ENCODE measurements at places on chromosomes 2 and 18. TPM values are rescaled to one million over a fixed set of nuclear protein-coding genes. Genes with fewer than 3 reads are reported as not detected.

GRCh38 chr2:38723173-38723572 is 28.0 kb downstream of the SRSF7 start:
- no peaks in the 10 kb centered on the region for H3K27me3 ChIP-seq
- peaks cover 11% of the 10 kb centered on the region for H3K4me1 ChIP-seq
- H3K4me3 ChIP-seq: no peak overlapping the region

DNA sequence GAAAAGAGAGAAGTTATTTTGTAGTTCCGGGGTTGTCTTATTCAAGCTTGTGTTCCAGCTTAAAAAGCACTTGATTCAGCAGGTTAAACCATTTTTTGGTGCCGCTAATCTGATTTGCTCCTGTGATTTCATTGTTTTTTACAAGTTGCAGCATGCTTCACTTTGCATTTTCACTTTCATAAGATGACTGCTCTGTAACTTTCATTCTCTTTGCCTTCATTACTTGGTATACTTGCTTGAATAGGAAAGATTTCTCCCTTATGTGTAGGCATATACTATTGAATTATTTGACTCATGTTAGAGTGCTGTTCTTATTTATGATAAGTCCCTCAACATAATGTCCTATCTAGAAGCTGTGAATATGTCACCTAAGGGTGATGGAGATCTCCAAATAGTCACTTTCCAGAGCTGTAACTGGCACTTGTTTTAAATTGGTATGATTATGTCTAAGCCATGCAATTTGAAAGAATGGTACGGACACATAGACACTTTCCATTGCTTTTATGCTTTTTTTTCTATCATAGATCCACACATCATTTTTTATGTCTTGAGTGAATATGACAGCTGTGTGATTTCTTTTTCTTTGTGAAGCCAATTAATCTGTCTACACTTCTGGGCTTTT is 254.5 kb downstream of the DSEL start:
- no peaks in the 10 kb centered on the region for H3K4me1 ChIP-seq
- no peaks in the 10 kb centered on the region for H3K27me3 ChIP-seq

DNA sequence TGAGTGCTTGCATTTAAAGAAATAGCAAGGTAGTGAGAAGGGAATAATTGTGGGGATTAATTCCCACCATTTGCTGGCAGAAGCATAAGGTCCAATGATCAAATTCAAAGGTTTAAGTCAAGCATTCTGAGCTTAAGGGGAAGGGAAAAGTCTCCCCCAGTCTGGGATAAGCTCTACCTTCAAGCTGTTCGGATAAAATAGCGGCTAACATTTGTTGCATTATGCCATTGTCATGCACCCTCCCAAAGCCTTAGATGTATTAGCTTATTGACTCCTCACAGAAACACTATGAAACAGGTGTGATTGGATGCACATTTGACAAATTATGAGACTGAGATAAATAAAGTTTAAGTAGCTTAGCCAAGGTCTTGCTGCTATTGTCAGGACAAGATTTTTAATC is 52.2 kb upstream of the TGIF1 start:
- H3K36me3 ChIP-seq: no peaks in the 10 kb centered on the region
- no peaks in the 10 kb centered on the region for H3K27me3 ChIP-seq
- H3K4me1 ChIP-seq: peaks cover 33% of the 10 kb centered on the region
- DNase-seq: no peak
- no peak overlapping the region for H3K27ac ChIP-seq

- no peaks in the 10 kb centered on the region for H3K27me3 ChIP-seq
- peaks cover 30% of the 10 kb centered on the region for H3K4me1 ChIP-seq
- no peaks in the 10 kb centered on the region for H3K36me3 ChIP-seq
- no peak for DNase-seq
These were observed 8.8 kb downstream of the RAB1A start for GRCh38 chr2:65120990-65121693.

- no peak overlapping the region for H3K4me3 ChIP-seq
- no peak overlapping the region for H3K27ac ChIP-seq
- H3K36me3 ChIP-seq: peaks cover 44% of the 10 kb centered on the region
- peaks cover 12% of the 10 kb centered on the region for H3K4me1 ChIP-seq
- no peak for DNase-seq
These were observed 59.1 kb downstream of the MBP start for GRCh38 chr18:77073336-77074093.

DNA sequence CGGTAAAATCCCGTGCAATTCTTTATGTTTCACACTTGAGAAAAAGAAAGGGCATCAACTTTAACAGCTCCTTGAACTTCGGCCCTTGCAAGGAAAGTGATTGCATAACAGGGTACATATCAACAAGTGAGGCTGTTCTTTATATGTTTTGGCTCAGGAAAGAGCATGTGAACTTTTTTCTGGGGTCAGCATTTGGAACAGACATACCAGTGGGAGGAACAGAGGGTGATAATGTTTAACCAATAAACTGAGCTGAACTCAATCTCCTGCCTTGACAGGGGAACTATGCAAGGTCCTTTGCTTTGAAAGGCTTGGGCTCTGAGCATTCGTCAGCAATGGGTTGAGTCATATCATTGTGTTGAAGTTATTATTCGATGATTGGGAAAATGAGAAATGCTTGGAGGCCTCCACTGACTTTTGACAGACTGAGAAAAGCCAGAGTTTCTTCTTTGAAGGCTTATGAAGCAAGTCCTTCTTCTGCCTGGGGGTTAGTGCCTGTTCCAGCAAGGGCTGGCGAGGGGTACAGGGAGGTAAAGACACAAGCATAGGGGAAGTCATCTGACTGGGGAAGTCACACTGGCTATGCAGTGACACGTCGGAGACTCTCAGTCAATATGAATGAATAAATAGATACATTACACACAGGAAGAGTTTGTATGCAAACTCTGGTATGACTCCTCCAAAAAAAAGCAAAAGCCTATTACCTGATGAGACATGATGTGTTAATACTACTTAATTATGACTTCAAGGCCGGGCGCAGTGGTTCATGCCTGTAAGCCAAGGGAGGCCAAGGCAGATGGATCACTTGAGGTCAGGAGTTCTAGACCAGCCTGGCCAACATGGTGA is 57.2 kb downstream of the CYB5A start:
- no peaks in the 10 kb centered on the region for H3K36me3 ChIP-seq
- H3K27me3 ChIP-seq: no peaks in the 10 kb centered on the region
- no peak for DNase-seq
- no peak overlapping the region for H3K4me3 ChIP-seq
- H3K27ac ChIP-seq: no peak overlapping the region

DNA sequence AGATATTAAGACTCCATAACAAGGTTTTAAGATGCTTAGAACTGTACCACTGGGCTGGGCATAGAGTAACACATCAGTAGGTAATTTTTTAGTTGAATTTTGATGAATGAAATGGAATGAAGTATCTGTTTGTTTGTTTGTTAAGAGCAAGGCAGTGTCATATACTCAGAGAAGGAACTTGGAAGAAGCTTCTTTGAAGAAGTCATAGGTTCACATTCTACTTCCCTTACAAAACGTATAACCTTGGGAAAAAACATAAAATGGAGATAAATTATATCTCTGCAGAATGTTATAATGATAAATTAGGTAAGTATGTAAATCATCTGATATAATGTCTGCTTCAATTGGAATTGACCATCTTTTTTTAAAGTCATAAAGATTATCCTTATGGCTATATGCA is 122.1 kb upstream of the SLC39A10 start:
- H3K27me3 ChIP-seq: no peaks in the 10 kb centered on the region
- no peaks in the 10 kb centered on the region for H3K36me3 ChIP-seq
- peak overlapping the region; percentile 83 for H3K27ac ChIP-seq

- H3K4me1 ChIP-seq: no peaks in the 10 kb centered on the region
- DNase-seq: no peak
- H3K27me3 ChIP-seq: no peaks in the 10 kb centered on the region
- H3K27ac ChIP-seq: no peak overlapping the region
- no peaks in the 10 kb centered on the region for H3K36me3 ChIP-seq
These were observed 7.3 kb downstream of the PLA2R1 start for GRCh38 chr2:160054984-160055725.

DNA sequence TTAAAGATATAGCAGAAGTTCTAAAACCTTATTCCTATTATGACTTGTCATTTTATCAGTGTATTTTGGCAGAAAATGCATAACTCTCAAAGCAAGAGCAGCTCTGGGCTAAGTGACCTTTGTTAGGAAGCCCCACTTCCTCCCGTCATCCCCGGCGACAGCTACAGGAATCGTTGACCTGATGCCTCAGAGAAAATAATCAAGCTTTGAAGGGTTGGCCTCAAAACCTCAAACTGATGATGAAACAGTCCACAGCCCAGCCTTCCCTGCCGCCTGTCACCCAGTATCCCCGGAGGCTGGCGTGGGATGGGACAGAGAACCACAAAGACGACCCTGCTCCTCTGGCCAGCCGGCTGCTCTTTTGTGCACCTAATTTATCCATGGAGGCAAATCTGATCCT is 65.3 kb downstream of the KCNF1 start:
- H3K4me1 ChIP-seq: no peaks in the 10 kb centered on the region
- no peaks in the 10 kb centered on the region for H3K36me3 ChIP-seq
- no peaks in the 10 kb centered on the region for H3K27me3 ChIP-seq
- DNase-seq: no peak
- no peak overlapping the region for H3K4me3 ChIP-seq

DNA sequence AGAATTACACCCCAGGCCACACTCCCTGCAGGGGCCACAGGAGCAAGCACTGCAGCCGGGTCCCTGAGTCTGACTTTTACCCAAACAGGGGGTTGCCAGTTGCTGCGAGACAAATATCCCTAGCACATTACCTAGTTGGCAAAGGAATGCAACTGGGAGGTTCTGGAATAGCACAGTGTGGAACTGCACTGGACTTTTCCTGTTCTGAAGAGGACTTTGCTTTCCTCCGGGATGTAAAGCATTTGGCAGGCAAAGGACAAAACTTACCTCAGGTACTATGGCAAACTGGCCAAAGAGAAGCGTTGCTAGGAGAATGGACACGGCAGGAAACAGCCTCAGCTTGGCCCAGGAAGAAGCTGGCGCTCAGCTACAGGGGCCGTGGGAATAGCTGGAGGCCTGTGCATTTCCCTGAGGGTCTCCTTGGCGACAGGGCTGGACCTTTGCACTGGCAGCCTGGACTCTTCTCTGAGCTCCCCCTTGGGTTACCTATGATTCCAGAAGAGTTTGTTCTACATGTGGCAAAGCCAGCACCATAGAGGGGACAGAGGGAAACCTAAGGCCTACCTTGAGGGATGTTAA is 45.0 kb downstream of the BCL11A start:
- no peaks in the 10 kb centered on the region for H3K27me3 ChIP-seq
- no peak for DNase-seq
- no peak overlapping the region for H3K4me3 ChIP-seq

DNA sequence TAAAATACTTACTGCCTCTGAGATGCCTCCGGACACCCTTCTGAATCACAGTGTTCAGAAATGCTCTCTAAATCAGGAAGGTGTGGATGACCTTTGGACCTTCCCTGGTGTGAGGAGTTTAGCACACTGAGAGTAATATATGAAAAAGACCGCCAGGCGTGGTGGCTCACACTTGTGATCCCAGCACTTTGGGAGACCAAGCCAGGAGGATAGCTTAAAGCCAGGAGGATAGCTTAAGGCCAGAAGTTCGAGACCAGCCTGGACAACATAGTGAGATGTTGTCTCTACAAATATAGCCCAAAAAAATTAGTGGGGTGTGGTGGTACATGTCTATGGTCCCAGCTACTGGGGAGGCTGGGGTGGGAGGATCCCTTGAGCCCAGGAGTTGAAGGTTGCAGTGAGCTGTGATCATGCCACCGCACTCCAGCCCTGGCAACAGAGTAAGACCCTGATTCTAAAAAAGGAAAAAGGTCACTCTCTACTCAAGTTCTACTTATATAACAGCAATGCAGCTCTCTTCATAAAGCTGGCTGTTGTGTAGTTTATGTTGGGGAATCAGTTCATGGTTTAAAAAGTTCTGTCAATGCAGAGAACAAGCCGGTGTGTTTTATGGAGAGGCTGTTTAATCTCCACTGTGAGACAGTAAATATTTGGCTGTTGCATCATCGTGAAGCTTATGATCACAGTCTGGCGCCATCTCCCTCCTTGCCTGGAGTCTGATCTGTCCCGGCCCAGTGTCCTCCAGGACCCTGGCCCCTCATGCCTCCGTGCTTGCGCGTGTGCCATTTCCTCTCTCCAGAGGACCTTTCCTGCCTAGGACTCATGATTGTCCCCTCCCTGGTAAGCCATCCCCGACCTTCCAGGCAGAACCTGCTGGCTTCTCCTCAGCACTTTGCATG is 184.5 kb downstream of the FAM210A start:
- no peaks in the 10 kb centered on the region for H3K27me3 ChIP-seq
- no peak overlapping the region for H3K4me3 ChIP-seq
- no peak for DNase-seq
- no peak overlapping the region for H3K27ac ChIP-seq

DNA sequence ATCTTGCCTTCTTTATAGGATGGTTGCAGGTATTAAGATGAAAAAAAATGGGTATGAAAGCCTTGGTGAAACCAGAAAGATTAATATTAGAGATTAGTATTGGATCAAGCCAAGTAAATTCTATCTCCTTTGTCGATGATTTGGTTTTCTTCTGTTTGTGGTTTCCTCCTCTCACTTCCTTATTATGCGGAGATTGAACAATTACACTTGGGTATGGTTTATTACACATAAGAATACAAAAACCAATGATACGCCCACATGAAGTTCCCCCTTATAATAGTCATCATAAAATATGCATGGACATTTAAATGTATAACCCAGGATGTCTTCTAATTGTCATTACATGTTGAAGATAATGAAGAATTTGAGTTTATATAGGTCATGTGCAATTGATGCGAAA is 4.9 kb downstream of the LTBP1 start:
- peak; percentile 13 for DNase-seq
- H3K27me3 ChIP-seq: peaks cover 15% of the 10 kb centered on the region
- H3K36me3 ChIP-seq: no peaks in the 10 kb centered on the region
- H3K4me3 ChIP-seq: no peak overlapping the region

- H3K36me3 ChIP-seq: no peaks in the 10 kb centered on the region
- no peaks in the 10 kb centered on the region for H3K27me3 ChIP-seq
- H3K4me1 ChIP-seq: no peaks in the 10 kb centered on the region
- no peak overlapping the region for H3K27ac ChIP-seq
These were observed 14.6 kb downstream of the TNS1 start for GRCh38 chr2:217988014-217988839.

GRCh38 chr2:158578703-158579330 is 122.1 kb downstream of the PKP4 start:
- H3K4me3 ChIP-seq: no peak overlapping the region
- DNase-seq: no peak
- no peaks in the 10 kb centered on the region for H3K36me3 ChIP-seq
- no peaks in the 10 kb centered on the region for H3K27me3 ChIP-seq
- no peak overlapping the region for H3K27ac ChIP-seq

GRCh38 chr2:100832885-100833284 is 12.9 kb downstream of the NPAS2 start:
- H3K4me1 ChIP-seq: no peaks in the 10 kb centered on the region
- H3K4me3 ChIP-seq: no peak overlapping the region
- no peak for DNase-seq
- H3K36me3 ChIP-seq: no peaks in the 10 kb centered on the region

AUP1 gene
- 574 TPM for polyA plus RNA-seq

SCG2 gene
- polyA plus RNA-seq: 0.12 TPM

GALNT3 gene
- polyA plus RNA-seq: 10.9 TPM

Measured in B cell (primary cell).